Lower lobe of right lung (tissue), 2 donors: ENCODE measurements at places on chromosomes 6 and 20. TPM values are rescaled to one million over a fixed set of nuclear protein-coding genes. Genes with fewer than 3 reads are reported as not detected.

The SMIM13 gene
- 7.9 TPM for total RNA-seq

The SRSF6 gene
- 145 TPM for total RNA-seq

The LKAAEAR1 gene
- 0.97 TPM for total RNA-seq

- H3K36me3 ChIP-seq: no peaks in the 10 kb centered on the region
- no peak overlapping the region for H3K4me3 ChIP-seq
- no peaks in the 10 kb centered on the region for H3K4me1 ChIP-seq
- DNase-seq: no peak
- no peaks in the 10 kb centered on the region for H3K27me3 ChIP-seq
- H3K27ac ChIP-seq: no peak overlapping the region
Measured at GRCh38 chr6:62492192-62492822, 206.3 kb upstream of the KHDRBS2 start.

DNA sequence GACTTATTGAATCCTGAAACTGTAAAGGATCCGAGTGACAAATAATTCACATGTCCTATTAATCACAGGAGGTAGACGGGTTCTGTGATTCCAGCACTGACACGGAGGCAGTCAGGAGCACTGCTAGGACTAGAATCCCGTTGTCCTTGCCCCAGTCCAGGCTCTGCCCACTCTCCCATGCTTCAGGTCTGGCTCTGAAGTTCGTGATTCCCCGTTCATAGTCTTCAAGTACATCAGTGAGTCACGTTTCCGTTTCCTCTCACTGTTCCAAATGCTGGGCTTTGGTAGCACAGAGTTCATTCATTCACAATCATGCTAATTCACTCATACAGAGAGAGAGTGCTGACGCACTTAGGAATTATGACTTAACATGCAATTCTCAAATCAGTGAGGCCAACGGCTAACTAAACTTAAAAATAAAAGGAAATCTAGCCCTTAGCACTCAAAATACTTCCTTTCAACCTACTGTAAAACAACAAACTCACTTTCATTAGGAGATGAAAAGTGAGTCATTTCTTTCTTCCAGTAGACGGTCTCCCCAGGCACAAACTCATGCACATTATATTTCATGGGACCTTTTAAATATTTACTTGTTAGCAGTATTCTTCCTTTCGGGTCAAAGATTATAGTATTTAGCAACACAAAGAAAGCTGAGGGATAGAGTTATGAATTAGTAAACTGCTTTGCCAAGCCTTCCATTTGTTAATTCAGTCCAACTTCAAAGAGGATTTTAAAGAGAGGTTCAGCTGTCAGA is 94.0 kb upstream of the NHSL1 start:
- H3K27ac ChIP-seq: peak overlapping the region; percentile 63
- DNase-seq: no peak
- peaks cover 18% of the 10 kb centered on the region for H3K4me1 ChIP-seq
- H3K36me3 ChIP-seq: no peaks in the 10 kb centered on the region
- peak overlapping the region; percentile 27 for H3K4me3 ChIP-seq

- H3K27me3 ChIP-seq: no peaks in the 10 kb centered on the region
- H3K36me3 ChIP-seq: no peaks in the 10 kb centered on the region
- DNase-seq: peak; percentile 76
- H3K27ac ChIP-seq: no peak overlapping the region
- H3K4me3 ChIP-seq: peak overlapping the region; percentile 13
Measured at GRCh38 chr20:62409931-62410745, 3.1 kb upstream of the CABLES2 start.

GRCh38 chr20:38113401-38114325 is 51.4 kb downstream of the TGM2 start:
- no peak overlapping the region for H3K4me3 ChIP-seq
- H3K4me1 ChIP-seq: peaks cover 42% of the 10 kb centered on the region
- no peak overlapping the region for H3K27ac ChIP-seq
- DNase-seq: no peak
- no peaks in the 10 kb centered on the region for H3K27me3 ChIP-seq
